ENCODE measurements at places on chromosomes 4 and X.
A peak's percentile ranks its signal among the peaks of the same experiment; 100 is the strongest.

GRCh38 chr4:122152711-122153226, 638 bp downstream of the BLTP1 start:
- DNase-seq, result peak; percentile 11

DNA sequence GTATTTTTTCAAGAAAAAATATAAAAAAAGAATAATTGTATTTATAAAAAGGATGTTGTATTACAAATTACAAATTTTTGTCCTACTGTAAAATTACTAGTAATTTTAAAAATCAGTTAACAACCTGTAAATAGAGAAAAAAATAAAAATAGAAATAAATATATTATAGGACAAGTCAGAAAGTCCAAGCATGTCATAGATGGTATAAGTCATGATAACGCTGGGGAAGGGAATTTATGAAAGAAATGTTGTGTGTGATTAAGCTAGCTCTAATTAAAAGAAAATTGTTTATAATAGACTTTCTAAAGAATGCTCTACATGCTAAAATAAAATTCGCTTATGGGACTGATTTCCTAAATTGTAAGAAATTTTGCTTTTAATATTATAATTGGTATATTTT, 2329.9 kb downstream of the ARAP2 start:
- no peak for DNase-seq

DNA sequence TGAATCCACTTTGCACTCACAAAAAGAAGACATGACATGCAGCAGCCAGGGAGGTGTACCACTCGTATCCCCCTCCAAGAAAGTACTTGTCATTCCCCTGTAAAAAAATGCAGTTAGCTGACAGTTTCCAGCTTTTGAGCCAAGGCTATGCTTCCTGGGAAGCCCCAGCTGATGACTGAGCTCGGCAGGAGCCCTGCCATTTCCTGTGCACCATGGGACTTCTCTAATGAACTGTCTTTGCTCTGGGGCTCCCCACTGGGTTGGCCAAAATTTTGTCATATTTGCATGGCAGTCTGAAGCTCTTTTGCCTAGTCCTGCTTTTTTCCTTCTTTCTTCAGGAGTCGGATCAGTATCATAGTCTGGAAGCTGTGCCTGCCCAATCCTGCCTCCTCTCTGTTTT, 104.5 kb upstream of the MAOA start:
- no peak for DNase-seq

DNA sequence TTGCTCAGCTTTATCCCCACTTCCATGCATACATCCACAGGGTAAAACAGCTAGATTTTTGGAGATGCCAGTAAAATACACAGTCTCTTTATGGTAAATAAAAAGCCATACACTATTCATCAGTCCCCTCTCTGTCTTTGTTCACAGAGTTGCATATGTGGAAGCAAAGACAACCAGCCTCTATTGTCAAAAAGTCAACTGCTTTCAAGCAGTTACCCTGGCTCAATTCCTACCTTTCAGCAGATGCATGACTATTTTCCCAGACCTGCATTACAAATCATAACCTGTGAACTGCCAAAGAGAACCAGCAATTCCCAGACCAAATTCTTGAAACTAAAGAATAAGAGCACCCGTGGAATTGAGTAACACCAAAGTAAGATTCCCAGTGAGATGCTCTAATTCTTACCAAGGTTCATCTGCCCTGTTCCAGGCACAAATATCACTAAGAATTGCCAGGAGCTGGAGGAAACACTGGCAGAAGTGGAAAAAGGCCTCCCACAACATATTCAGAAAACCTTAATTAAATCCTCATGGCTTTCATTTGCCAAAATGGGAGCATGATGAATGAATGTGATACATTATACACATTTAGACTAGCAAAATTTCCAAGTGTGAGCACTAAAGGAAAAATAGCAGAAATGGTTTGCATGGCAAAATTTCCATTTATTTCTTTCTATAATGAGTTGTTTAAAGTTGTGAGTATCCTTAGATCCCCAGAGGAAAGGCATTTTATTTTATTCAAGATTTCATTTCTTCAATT, 391.2 kb upstream of the ADGRL3 start:
- no peak for DNase-seq

DNA sequence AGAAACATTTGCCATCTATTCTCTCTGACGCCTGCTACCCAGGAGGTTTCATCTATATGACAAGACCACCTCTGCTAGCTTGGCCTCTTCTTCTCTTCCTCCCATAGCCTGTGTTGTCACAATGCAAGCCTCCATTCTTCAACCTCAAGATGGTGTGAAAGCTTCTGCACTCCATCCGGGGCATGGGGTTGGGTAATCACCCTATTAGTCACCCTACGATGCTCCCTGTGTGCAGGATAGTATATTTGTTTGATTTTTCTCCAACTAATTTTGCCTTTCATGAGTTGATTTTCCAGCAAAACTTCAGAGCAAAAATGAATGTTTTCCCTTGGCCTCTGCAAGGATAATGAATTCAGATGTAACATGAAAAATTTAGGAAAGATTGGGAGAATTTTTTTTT, 128.0 kb upstream of the STS start:
- no peak for DNase-seq

- DNase-seq, result no peak
Observed at GRCh38 chr4:27407616-27408015, 547.0 kb downstream of the STIM2 start.

DNA sequence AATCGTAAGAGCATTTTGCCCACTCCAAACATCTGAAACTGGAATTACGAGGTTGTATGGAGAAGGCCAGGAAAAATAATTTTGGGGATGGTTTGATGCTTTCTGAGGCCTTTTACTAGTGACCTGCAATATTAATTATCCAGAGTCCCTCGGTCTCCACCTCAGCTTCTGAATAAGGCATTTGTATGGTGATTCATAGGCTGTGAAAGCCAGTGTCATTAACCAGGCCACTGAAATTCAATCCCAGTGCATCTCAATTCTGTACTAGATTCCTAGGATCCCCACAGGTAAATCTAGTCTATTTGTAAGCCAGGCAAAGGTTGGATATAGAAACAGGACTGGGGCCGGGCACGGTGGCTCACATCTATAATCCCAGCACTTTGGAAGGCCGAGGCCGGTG, 135.4 kb upstream of the RBPJ start:
- no peak for DNase-seq

- DNase-seq, result no peak
Observed at GRCh38 chr4:150278206-150278605, 200.0 kb downstream of the DCLK2 start.

- DNase-seq, result no peak
Observed at GRCh38 chr4:73281396-73281795, 22.8 kb upstream of the ANKRD17 start.

- DNase-seq, result no peak
Observed at GRCh38 chr4:48445704-48446103, 37.4 kb upstream of the SLC10A4 start.

DNA sequence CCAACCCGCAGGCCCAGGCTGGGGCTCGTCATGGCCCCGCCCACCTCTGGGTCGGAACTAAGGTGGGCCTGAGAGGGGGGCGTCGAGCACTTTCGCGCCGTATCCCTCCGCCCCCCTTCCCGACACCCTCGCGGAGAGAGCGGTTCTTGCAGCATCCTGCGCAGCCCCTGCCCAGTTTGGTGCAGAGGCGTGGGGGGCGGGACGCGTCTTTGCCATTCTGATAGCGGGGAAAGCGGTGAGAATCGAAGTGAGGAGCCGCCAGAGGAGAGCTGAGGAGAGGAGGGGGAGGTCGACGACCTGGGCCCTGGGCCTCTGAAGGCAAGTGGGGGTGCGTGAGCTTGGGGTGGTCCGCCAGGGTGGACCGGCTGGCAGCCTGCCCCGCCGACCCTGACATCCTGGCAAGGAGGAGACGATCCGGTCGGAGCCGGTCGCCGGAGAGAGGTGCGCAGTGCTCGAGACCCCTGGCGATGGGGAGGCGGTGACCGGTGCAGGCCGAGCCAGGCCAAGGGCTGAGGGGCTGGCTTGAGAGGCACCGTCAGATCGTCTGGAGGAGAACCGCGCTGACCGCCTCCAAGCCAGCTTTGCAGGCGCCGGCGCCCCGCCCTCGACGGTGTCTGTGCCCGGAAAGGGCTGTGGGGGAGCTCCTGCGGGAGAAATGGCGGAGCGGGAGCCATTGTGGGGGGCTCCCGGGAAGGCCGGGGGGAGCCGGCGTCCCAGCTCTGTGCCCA, 25.5 kb downstream of the GPRASP3 start:
- no peak for DNase-seq

- no peak for DNase-seq
Observed at GRCh38 chr4:89661173-89661899, 175.6 kb downstream of the SNCA start.
